ENCODE measurements at places on chromosomes 6 and 20.

DNA sequence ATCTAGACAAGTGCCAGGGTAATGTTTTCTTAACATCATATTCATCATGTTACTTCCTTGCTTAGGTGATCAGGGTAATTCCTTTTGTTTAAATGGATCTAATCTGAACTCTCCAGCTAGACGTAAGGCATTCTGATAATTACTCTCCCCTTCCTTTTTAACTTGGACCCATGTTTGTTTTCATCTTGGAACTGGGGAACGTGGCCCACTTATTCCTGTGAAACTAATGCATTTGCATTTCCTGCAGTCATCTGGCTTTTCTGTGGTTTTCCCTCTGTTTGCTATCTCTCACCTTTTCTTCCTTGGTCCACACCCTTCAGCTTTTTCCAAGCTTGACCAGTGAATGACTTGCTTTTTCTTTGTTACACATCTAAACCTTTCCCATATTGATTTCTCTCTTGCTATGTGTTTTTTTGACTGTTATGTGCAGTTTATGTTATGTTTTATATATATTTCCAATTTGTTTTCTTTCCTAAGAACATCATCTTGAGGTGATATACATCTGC is 33.3 kb downstream of the SLX4IP start:
- DNase-seq: no peak

DNA sequence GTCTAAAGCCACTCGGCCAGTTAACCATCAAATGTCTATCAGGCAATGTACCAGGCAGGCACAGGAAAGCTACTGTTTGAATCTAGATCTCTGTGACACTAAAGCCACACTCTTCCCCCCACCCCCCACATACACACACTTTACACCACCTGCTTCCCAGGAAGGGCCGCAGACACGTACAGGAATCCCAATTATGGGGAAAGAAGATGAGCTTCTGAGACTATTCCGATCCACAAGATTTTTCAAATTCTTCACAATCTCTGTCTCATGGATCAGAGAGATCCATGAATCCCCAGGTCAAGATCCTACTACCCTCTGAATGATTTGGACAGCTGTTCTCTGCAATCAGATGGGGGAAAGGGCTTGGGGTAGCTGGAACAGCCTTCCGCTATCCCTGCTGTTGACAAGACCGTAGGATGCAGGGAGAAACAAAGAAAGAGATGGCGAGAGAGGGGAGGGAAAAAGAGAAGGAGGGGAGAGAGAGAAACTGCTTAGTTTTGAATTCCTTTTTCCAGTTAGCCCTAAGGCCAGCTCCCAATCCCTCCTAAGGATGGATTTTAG is 25.4 kb upstream of the RIMS4 start:
- no peak for DNase-seq

DNA sequence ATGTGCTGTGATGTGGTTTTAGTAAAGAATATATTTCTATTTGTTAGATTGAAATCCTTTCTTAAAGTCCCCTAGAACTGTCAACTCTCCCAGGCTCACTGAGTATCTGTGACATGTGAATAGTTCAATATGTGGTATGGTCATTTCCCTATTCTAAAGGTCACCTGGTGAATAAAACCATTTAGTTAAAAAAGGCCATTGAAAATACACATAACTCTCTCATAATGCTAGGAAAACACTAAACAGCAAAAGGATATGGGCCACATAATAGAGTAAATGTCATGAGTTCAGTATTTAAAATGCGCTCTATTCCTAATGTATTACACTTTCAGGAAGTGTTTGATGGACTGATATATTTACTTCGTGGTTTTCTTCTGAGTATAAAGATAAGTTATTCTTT is 420.9 kb upstream of the JAG1 start:
- DNase-seq: no peak

GRCh38 chr20:35561268-35561667 is 19.4 kb downstream of the ERGIC3 start:
- no peak for DNase-seq

- no peak for DNase-seq
These were observed 16.6 kb downstream of the SLC2A12 start for GRCh38 chr6:134035823-134036296.

- no peak for DNase-seq
These were observed 1.9 kb downstream of the TMEM200A start for GRCh38 chr6:130367767-130368166.

- DNase-seq: no peak
These were observed 15.8 kb downstream of the KCNQ2 start for GRCh38 chr20:63456429-63457284.

- no peak for DNase-seq
These were observed 26.8 kb downstream of the ZBTB9 start for GRCh38 chr6:33481192-33481591.

DNA sequence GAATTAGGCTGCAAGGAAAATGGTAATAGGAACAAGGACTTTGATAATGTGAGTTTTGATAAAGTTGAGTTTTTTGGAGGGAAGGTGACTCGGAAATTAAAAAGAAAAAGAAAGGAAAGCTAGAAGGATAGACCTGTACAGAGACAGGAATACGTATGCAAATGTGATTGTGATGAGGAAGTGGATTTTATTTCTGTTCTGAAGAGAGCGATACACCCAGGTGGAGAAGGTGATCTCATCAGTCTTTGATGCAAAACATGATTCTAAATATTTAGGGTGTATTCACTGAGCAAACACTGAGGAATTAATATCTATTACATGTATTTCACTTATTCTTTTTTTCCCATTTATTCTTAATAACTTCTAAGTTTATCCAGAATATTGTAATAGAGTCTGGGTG is 9.2 kb upstream of the PLEKHG1 start:
- no peak for DNase-seq

GRCh38 chr6:2745246-2745645 is 5.5 kb downstream of the MYLK4 start:
- DNase-seq: no peak

DNA sequence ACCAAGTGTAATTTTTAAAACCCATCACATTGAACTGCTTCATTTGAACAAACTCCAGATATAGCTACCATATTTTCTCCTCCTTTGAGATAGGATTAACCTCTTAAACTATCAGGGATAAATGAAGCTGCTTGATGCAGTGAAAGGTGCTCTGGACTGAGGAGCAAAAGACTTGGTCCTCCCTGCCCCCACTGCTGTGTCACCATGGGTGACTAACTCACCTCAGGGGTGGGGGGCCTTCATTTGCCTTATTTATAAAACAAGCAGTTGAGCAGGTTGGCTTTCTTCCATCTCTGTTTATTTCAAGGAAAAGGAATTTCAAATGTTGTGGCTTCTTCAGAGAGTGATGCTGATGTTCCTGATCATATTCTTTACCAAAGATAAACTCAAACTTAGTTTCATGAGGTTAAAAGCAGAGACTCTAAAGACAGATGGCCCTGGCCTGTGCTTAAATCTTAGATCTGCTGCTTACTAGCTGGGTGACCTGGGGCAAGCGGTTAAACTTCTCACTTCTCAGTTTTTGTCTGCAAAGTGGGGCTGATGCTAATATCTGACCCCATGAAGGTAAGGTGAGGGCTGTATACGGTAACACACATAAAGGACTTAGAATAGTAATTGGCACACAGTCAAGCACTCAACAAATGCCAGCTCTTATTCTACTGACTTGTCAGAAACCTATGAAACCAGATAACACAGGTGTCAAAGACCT is 50.5 kb downstream of the FHL5 start:
- no peak for DNase-seq

DNA sequence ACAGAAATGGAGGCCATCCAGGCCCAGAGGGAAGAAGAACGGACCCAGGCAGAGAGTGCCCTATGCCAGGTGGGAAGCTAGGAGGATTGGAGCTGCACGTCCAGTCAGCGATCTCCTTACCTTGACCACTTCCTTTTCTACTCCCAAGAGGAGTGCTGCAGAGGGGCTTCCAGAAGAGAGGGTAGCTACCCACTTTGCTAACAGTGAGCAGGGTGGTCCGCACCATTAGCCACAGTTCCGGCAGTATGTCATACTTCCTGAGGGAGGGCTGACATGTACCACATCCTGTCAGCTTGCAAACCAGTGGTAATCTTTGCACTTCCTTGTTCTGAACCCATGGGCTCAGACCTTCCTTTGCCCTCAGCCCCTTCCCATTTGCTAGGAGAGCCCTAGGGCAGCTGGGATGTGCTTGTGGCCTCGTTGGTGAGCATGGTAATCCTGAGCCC is 35.4 kb downstream of the CEP250 start:
- DNase-seq: peak; percentile 41

DNA sequence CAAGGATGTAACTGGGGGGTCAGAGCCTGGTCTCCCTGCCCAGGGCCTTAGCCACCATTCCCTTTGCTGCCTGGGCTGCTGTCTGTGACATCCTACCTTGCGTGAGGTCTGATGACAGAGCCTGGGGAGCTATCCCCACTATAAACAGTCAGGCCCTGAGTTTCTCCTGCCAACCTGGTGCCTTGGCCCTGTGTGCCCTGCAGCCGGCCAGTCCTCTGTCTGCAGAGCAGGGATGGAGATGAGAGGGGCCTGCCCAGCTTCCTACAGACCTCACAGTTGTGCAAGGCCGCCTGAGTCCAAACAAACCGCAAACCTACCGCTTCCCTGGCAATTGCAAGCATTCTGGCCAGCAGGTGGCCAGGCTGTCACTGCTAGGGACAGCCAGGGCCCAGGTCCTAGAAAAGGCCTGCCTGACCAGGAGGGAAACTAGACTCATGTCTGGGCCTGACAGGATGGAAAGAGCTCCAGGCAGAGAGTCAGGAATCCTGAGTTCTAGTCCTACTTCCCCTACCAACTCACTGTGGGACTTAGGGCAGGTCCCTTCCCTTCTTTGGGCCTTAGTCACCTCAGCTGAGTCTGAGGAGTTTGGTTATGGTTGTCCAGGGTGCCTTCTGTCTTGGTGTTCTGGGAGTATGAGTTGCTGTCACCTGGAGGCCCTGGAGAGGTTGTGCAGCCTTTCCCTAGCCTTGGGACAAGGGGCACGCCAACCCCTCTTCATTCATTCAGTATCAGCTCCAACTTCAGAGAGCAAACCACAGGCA is 86.2 kb downstream of the VEGFA start:
- DNase-seq: no peak

GRCh38 chr6:125623085-125623484 is 126.3 kb upstream of the HEY2 start:
- no peak for DNase-seq

- no peak for DNase-seq
These were observed 122.9 kb downstream of the IRF4 start for GRCh38 chr6:514396-514978.

- DNase-seq: no peak
These were observed 61.5 kb upstream of the TMEM181 start for GRCh38 chr6:158498362-158498761.

GRCh38 chr6:25215881-25216280 is 63.3 kb upstream of the CARMIL1 start:
- DNase-seq: no peak

- no peak for DNase-seq
These were observed 122.8 kb downstream of the TASP1 start for GRCh38 chr20:13515796-13516558.

- DNase-seq: no peak
These were observed 105.9 kb downstream of the TOX2 start for GRCh38 chr20:44020406-44021148.

DNA sequence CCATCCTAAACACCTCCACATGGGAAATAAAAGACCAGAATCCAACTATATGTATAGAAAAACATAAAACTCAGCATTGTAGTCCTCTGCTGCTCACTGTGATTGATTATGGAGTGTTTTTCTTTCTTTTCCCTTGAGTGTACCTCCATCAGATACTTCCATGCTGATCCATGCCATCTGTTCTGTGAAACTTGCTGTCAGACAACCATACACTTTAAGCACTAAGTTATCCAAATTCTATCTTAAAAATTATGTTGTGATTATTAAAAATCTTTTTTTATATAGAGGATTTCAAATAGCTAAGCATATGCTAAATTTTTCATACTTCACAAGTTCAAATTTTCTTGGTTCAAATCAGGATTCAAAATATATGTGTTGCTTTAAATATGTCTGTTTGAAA is 91.9 kb upstream of the TINAG start:
- no peak for DNase-seq

DNA sequence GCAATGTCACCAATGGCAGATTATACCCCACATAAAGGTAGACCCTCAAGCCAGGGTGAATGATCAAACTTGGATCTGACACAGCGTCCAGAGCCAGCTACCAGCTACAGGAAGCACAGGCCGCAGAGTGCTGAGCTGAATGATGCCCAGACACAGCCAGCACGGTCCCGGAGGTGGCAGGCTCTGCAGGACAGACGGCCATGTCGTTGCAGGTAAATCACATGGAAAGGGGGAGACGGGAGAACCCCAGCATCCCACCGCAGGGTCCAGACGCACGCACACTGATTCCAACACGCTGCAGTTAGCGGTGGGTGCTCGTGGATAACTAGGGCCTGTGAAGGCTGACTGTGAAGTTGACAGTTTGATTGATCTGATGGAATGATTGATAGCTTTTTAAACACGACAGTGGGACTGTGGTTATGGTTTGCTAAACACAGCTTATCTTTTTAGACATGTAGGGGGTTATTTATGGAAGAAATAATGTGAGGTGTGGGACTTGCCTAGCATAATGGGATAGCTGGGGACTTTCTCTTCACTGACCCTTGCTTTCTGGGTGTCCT is 228.5 kb downstream of the ERMARD start:
- DNase-seq: no peak

GRCh38 chr6:2534406-2535042 is 216.2 kb downstream of the MYLK4 start:
- DNase-seq: no peak

DNA sequence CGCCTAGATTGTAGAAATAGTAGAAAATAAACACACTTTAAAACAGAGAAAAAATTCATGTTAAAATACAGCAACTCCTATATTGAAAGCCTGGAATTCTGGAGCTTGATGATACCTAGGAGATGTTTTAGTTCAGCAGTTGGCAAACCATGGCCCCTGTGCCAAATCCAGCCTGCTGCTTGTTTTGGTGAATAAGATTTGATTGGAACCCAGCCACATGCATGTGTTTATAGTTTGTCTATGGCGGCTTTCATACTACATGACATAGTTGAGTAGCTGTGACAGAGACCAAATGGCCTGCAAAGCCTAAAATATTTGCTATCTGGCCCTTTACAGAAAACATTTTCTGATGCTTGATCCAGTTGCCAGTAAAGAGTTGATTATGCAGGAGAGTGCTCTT is 57.2 kb downstream of the PAX1 start:
- DNase-seq: no peak

- no peak for DNase-seq
These were observed 209.7 kb downstream of the TMEM200A start for GRCh38 chr6:130575557-130575956.

- DNase-seq: peak; percentile 53
These were observed 206.0 kb downstream of the CDC5L start for GRCh38 chr6:44593539-44593944.

- no peak for DNase-seq
These were observed 44.9 kb downstream of the SNAP25 start for GRCh38 chr20:10263385-10264165.

DNA sequence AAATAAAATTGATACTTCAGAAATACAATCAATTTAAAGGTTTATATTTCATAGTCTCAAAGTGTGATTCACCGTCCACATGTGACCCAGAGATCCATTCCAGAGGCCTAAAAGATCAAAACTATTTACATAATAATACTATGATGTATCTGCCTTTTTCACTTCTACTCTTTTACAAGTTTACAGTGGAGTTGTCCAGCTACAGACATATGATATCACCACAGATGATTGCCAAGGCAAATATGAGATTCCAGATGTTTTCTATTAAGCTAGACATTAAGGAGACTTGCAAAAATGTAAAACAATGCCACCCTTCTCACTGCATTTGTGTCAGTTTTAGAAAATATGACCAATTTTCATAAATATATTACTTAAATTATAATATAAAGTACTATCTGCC is 443.7 kb downstream of the GJA1 start:
- DNase-seq: no peak

- DNase-seq: no peak
These were observed 349.0 kb downstream of the PRL start for GRCh38 chr6:21947731-21948386.

GRCh38 chr6:162198925-162199324 is 528.6 kb downstream of the PRKN start:
- no peak for DNase-seq
